Activated T-cell treated with anti-CD3 and anti-CD28 coated beads for 48 hours (primary cell): ENCODE measurements at places on chromosomes 3 and 15.

DNA sequence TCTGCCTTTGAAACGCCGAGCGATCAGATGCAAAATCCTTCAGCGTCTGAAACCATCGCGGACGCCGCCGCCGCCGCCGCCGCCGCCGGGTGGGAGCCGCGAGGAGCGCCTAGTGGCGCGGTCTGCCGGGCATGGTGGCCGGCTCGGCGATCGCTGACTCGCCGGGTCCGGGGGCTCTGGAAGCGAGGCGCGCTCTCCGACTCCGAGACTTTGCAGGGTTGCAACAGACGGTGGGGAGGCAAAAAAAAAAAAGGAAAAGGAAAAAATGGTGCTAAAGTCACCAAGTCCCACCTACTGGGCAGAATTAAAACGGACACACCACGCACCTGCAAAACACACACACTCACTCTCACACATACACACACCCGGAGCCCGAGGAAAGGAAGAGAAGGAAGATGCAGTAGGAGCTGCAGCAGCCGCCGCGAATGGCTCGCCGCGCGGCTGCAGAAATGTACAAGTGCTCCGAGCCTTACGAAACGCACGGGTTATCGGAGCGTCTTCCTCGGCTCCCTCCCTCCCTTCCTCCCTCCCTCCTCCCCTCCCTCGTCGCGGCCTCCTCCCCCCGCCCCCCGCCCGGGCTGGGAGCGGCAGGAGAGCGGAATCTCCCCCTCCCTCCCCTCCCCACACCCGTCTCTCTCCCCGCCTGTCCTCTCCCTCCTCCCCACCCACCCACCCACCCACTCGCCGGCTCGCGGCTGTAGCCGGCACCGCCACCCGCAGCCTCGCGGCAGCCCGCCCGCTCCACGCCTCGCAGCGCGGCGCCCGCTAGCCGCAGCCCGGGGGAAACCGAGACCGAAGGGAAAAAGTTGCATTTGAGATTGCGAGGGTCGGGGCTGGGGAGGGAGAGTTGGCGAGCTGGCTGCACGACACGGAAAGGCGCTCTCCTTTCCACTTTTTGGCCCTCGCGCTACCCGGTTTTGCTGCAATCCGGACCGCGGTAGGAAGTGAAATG lies at the start of gene NTRK3:
Gene NTRK3 (minus strand): TSS at position 461 of the 952 bp plus-strand sequence. CDS start 586 bp downstream, outside the sequence.
- no peak for DNase-seq

DNA sequence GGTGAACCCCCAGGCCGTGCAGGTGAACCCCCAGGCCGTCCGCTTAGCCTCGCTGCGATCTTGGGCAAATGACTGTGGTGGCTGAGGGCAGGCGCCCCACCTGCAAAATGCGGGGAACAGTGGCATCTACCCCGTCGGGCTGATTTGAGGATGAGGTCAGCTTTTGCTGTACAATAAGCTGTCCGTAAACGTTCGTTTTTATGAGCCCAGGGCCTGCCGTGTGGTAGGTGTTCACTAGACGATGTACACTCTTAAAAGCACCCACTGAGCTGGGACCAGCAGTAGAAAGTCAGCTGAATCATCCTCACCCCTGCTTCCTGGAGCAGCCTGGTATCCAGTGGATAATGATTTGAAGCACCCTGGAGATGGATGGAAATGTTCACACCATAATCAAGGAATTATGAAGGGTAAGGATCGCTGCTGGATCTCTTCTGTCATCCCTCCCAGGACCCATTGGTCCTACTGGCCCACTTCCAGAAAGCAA lies 943 bp upstream of the PCSK6 start:
- no peak for DNase-seq

- DNase-seq, result no peak
Measured at GRCh38 chr15:62988701-62989100, 53.8 kb upstream of the TPM1 start.

GRCh38 chr3:192799721-192800120 lies 72.4 kb upstream of the FGF12 start:
- no peak for DNase-seq

GRCh38 chr3:135929670-135930069 lies 35.9 kb upstream of the PPP2R3A start:
- DNase-seq, result no peak

- no peak for DNase-seq
Measured at GRCh38 chr15:77048135-77048876, 22.6 kb downstream of the TSPAN3 start.

GRCh38 chr3:13822042-13822441 lies 57.8 kb downstream of the WNT7A start:
- DNase-seq, result no peak

GRCh38 chr15:95292785-95293450 lies 1037.6 kb upstream of the NR2F2 start:
- no peak for DNase-seq

GRCh38 chr3:49806850-49807249 lies 3.8 kb downstream of the INKA1 start:
- DNase-seq, result no peak

- DNase-seq, result no peak
Measured at GRCh38 chr3:42036483-42036823, 54.7 kb upstream of the TRAK1 start.
